ENCODE measurements at places on chromosomes 12 and 14. TPM values are rescaled to one million over a fixed set of nuclear protein-coding genes. Genes with fewer than 3 reads are reported as not detected.

- no peak for DNase-seq
Measured at GRCh38 chr12:114729731-114730130, 45.8 kb upstream of the TBX3 start.

USP5 gene
- 192 TPM for total RNA-seq

POTEM gene
- not detected for total RNA-seq

SOX5 gene
- total RNA-seq, result 1.7 TPM

DNA sequence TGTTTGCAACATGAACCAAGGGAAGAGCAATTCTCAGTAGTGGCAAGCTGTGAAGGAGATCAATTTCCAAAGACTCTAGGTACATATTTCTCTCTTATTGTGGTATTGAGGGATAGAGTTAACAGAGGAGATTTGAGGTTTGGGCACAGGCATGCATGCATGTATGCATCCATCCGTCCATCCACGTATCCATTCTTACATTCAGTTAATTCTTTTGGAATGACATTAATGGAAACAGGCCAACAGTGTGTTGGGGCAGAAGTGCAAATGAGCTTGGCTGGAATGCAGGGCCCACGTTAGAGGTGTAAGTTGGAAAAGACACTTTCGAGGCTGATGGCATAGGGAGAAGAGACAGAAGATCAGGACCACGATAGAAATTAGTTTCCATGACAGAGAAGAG lies 216.9 kb upstream of the PELI2 start:
- no peak for DNase-seq

- no peak for DNase-seq
Measured at GRCh38 chr14:44404036-44404435, 103.0 kb downstream of the FSCB start.

DNA sequence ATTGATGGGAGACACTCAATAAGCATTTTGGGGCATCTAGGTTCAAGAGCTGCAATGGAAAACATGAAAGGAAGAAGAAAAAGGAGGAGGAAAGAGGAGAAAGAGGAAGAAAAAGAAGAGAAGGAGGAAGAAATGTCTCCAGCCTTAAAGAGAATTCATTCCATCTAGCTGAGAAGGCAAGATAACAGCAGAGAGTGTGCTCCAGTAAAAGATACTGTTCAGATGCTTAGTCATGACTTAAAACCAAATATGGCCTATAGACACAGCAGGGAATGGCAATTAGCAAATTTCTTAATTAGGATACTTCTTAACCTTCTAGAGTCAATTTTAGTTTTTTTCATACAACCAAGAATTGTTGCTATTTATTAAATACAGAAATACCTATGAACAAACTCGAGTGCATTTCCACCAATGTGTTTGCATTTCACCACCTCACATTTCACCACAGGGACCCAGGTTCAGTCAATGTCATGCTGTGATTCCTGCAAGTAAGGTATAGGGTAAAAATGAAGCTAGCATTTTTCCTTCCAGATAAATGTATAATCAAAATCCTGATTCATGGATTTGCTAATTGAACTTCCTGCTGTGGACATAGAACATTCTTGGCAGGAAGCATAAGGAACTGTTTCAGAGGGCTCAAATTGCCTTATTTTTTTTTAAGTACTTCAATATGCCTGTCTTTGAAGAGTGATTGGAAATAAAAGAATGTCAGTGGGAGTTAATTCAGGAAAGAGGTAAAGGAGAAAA lies 177.8 kb downstream of the RPS29 start:
- no peak for DNase-seq

KICS2 gene
- 14.3 TPM for total RNA-seq

GRCh38 chr12:120381752-120382419 lies 12.9 kb upstream of the MSI1 start:
- DNase-seq, result no peak

GRCh38 chr12:98513379-98514322 lies 1.7 kb upstream of the TMPO start:
- DNase-seq, result no peak

- no peak for DNase-seq
Measured at GRCh38 chr12:92021666-92022035, 124.0 kb downstream of the BTG1 start.

B4GALNT1 gene
- 4.6 TPM for total RNA-seq

TNS2 gene
- 2.5 TPM for total RNA-seq

DNA sequence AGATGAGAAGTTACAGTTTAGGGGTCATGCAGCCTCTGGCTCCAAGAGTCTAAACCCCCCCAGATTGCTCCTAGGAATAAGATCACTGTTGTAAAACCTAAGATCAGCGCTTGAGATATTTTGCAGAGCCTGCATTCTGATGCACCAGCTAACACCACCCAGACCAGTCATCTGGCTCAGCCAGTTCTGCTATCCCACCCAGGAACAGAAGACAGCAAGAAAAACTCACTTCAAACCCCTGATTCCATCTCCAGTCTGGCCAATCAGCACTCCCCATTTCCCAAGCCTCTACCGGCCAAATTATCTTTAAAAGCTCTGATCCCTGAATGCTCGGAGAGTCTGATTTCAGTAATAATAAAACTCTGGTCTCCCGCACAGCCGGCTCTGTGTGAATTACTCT lies 158.6 kb downstream of the ZNF664 start:
- DNase-seq, result no peak

ARHGEF40 gene
- 0.35 TPM for total RNA-seq

GRCh38 chr12:100755186-100755585 lies 39.4 kb upstream of the ANO4 start:
- no peak for DNase-seq

- DNase-seq, result peak; percentile 62
Measured at GRCh38 chr14:50830932-50831725, at the start of gene NIN. Gene NIN (minus strand): TSS chr14:50831162. CDS start chr14:50822056, 9,106 bp downstream.

- DNase-seq, result no peak
Measured at GRCh38 chr14:67650694-67651093, 23.7 kb downstream of the VTI1B start.

DNA sequence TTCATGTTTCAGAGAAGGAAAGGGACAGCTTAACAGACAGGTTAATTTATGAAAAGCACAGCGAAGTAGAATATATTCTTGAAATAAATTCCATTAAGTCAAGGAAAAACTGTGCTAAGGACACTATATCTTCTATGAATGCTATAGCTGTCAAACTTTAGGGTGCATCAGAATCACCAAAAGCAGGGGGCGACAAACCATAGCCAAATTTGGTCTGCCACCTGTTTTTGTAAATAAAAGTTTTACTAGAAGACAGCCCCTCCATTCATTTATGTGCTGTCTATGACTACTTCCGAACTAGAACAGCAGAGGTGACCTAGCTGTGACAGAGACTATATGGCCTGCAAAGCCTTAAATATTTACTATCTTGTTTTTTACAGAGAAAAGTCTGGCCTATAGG lies 25.9 kb downstream of the PPP4R3A start:
- DNase-seq, result no peak

- no peak for DNase-seq
Measured at GRCh38 chr12:122852336-122853275, 17.3 kb downstream of the HIP1R start.

PIWIL1 gene
- total RNA-seq, result not detected

- DNase-seq, result no peak
Measured at GRCh38 chr14:26982071-26982470, 384.2 kb upstream of the NOVA1 start.

EML1 gene
- total RNA-seq, result 1.3 TPM

DNA sequence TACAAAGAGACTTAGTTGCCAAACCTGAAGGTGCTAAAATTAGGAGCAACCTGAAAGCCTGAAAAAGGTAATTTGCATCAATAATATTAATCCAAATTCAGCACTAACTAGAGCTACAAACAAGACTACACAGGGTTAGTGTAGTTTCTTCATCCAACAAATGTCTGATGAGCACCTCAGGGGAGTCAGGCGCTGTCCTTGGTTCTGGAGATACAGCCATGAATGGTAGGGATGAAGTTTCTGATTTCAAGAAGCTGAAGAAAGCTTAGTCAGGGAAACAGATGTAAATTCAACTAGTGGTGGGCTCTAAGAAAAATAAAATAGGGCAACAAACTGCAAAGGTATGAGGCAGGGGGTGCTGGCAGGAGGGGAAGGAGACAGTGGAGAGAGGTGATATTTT lies 266.3 kb downstream of the GLT1D1 start:
- DNase-seq, result no peak

DNA sequence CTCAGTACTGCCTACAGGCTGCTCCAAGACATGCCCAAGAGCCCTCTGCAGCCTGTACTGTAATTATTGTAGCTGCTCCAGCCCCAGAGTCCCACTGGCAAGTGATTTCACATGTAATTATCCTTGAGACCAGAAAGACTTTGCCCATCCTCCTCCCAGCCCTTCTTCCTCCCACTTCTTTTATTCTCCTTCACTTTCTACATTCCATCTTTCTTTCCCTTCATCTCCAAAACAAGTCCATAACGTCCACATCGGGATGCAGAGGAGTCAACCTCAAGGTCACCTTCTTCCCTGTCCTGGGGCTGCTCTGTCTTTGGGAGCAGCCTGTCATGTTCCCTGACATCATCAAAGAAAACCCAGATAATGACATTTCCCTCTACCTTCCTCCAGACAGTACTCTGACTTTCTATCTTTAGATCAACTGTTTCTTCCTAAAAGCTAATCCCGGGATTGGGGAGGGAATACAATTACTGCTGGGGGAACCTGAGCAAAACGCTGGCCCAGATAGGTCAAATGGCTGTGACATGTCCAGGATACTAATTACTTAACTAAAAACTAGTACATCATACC lies 39.1 kb downstream of the SLC8A3 start:
- no peak for DNase-seq

AMDHD1 gene
- total RNA-seq, result 1.5 TPM

DNA sequence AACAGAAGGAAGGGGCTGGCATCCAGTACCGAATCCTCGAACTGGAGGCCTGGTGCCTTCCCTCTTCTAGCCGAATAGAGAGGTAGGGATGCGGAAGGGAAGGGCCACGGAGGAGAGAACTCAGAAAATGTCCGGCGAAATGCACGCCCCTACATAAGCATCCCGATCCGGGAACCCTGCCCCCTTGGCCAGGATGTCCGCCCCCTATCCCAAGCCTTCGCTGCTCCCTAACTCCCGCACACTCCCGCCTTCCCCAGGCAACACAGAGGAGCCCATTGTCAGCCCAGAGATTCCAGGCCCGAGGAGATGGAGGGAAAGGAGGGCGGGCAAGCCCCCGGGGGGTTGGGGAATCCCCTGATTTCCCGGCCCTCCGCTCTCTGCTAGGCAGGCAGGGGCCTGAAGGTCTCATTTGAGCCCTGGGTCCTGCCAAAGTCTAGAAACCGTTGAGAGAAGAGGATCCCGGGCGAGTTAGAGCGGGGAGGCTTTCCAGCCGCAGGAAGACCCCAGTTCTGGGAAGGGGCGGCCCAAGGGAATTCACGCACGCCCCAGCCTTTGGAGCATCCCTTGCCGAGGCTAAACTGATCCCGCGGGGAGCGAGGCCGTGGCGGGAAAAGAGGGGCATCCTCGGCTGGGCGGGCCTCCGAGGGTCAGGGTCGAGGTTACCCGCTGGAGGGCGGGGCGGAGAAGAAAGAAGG lies 569 bp upstream of the ARHGEF40 start:
- no peak for DNase-seq

TMEM117 gene
- total RNA-seq, result 1.4 TPM

PAH gene
- 0.32 TPM for total RNA-seq

- no peak for DNase-seq
Measured at GRCh38 chr14:98374136-98374535, 897.9 kb downstream of the BCL11B start.

DNA sequence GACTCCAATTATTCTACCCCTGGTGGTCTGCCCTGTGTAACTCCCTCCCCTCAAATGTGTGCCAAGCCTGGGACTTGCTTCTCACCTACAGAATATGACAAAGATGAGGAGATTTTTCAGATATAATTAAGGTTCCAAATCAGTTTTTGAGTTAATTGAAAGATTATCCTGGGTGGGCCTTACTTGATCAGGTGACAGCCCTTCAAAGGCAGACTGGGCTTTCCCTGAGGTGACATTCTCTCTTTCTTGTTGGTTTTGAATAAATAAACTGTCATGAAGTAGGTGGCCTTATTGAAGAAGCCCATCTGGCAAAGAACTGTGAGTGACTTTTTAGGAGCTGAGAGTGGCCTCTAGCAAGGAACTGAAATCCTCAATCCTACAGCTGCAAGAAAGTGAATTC lies 106.0 kb downstream of the BRMS1L start:
- DNase-seq, result no peak

DNA sequence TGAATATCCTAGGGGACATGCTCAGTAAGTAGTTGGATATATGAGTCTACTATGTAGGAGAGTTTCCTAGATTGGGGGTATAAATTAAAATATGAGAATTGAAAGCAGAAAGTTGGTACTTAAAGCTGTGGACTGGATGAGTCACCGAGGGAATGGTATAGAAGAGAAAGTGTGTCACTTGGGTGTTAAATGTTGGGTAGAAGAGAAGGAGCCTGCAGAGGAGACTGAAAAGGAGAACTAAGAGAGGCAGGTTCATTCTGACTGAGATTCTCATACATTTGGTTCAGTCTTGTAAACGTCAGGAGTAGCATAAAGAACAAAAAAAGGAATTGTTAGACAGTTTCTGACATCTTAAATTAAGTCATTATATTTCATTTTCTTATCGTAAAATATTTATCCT lies 19.9 kb downstream of the LRRC9 start:
- no peak for DNase-seq

DNA sequence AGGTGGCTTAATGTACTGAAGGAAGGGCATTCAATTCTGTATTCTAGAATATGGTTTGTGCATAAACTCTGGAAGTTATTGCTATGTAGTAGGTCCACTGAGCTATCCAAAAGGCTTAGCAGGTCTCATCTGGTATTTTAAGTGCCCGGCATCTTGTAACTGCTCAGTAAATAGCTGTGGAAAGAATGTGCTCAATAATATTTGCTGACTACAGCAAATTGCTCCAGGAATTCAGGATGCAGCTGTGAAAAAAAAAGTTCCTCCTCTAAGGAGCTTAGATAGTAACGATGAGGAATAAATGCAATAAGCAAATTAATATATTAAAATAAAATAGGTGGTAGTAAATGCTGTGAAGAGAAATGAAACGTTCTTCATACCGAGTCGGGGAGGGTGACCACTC lies 857.1 kb downstream of the AACS start:
- DNase-seq, result no peak

- no peak for DNase-seq
Measured at GRCh38 chr12:22333713-22334409, 646 bp downstream of the ST8SIA1 start.

CSRP2 gene
- 0.73 TPM for total RNA-seq

DNA sequence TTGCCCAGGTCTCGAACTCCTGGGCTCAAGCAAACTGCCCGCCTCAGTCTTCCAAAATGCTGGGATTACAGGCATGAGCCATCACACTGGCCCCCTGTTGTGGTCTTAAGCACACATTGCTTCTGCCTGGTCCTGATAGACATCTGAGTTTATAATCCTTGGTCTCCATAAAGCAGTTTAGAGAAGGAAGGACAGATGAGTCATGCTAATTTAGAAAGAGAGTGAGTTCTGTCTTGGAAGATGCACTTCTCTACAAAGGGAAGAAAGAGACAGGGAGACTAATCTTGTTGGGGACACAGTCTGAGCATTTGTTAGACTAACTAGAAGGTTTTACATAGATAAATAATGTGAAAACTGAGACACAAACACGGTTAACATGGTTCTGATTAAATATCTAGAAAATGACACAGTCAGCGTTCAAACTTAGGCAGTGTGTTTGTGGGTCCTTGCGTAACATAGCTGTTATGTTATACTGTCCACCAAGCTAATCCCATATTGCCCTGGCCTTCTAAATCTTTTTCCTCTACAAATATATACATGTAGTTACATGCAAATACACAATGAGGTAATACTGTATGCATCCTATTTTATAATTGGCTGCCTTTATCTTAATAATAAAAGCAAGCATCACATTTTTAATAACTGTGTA lies 31.0 kb downstream of the SAMD4A start:
- DNase-seq, result no peak

CLEC1A gene
- total RNA-seq, result not detected

Data from activated T-cell treated with anti-CD3 and anti-CD28 coated beads, Interleukin-2, amount 50 U/mL, for 4 hours (primary cell).